Activated CD4-positive, alpha-beta T cell treated with anti-CD3 and anti-CD28 coated beads for 24 hours (primary cell): ENCODE measurements at places on chromosomes 4 and X.

DNA sequence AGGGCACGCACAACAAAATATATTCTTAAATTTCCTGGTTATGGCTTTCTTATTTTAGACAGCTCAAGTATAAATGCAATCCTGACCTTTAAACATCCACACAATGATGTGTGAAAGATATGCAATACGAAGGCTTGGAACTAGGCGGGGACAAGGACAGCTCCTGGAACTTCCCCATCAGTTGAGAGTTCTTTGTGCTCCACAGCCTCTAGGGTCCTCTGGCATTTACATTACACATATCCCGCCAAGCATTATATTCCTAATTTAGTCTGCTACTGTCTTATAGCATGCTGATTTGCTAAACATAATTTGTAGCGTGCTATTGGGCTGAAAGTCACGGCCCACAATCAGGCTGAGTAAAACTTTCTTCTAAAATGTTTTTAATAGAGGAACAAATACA, 74.4 kb downstream of the FTHL17 start:
- no peak for DNase-seq

- no peak for DNase-seq
These were observed 32.4 kb downstream of the KLHL8 start for GRCh38 chr4:87188048-87188447.

- no peak for DNase-seq
These were observed 9.6 kb upstream of the CHRNA9 start for GRCh38 chr4:40325406-40326019.

DNA sequence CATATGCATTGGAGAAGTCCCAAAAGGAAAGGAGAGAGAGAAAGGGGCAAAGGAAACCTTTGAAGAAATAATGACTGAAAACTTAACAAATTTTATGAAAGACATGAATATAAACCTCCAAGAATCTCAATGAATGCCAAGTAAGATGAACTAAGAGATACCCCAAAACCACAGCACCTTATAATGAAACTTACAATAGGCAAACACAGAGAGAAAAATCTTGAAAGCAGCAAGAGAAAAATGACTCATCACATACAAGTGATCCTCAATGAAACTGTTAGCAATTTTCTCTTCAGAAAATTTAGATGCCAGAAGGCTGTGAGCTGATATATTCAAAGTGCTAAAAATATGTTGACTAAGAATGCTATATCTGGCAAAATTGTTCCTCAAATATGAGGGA, 10.1 kb downstream of the SMIM10L2A start:
- no peak for DNase-seq

DNA sequence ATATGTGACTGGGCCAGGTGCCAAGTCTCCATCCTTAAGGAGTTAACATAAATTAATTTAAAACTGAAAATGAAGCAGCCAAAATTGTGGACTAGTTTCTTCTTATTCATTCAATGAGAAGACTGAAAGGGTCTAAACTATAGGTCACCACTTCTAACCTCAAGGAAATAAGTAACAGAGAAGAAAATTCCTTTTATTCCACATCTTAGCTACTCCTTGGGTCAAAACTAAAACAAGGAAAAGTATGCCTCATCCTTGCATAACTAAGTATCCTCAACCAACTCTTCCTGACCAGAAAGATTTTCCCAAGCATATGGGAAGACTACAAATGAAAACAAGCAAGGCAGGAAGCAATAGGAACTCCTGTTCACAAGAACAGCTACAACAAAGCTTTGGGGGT, 71.2 kb downstream of the ZNF827 start:
- no peak for DNase-seq

DNA sequence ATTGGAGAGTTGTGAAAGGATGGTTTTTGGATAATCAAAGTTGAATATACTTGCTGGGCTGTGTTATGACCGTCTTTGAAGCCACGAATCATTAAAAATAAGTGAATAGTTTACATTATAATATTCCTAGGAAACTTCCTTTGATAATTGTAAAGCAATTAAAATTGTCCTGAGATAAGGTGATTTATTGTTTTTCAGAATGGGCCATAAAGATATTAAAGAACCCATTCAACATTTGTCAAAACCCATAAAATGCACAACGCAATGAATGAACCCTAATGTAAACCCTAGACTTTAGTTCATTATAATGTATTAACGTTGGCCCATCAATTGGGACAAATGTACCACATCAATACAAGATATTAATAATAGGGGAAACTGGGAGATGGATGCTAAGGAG, 11.4 kb downstream of the FHL1 start:
- DNase-seq: no peak

GRCh38 chr4:70844180-70844579, 4.5 kb upstream of the GRSF1 start:
- DNase-seq: no peak

DNA sequence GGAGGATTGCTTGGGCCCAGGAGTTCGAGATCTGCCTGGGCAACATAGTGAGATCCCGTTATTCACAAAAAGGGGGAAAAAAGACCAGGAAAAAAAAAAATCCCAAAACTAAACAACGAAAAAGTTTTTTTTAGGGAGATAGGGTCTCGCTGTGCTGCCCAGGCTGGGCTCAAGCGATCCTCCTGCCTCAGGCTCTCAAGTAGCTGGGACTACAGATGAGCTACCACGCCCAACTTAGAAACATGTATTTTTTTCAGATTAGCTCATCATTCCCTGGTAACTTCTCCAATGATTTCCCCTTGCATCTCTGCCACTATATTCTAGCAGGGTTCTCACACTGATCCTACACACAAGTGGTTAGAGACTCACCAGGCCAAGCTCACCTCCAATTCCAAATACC, 24.4 kb upstream of the IRAK1 start:
- DNase-seq: no peak

DNA sequence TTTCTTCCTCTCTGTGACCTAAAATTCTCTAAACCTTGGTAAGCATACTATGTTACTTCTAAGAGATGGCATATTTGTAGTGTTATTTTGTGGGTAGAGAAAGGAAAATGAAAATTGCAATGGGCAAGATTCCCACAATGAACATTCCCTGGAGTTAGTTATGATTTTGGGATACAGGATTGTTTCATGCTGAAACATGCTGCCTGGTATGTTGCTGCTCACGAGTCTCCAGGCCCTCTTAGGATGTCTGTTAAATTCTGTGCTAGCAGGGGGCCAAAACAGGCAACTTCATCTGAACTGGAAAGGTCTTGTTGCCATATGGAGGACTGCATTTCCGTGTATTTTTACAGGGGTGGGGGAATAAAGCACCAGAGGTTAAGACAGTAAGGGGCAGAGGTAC, 18.9 kb upstream of the MSMO1 start:
- no peak for DNase-seq

DNA sequence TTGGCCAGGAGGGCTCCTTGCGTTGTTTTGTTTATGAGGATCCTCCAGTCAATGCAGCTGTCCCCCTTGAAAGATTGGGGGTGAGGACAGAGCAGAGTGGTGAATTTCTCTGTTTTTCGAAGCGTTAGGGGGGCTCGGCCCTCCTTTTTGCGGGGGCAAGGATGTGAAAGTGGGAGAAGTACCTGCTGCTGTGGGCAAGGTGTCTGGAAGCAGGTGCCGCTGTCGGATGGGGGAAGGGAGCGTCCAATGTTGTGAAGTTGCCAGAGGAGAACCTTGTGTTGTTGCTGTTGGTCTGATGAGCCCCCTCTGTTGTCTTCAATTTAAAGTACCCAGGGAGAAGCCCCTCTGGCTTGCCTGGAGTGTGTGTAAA, 613 bp downstream of the GLRB start:
- DNase-seq: no peak

DNA sequence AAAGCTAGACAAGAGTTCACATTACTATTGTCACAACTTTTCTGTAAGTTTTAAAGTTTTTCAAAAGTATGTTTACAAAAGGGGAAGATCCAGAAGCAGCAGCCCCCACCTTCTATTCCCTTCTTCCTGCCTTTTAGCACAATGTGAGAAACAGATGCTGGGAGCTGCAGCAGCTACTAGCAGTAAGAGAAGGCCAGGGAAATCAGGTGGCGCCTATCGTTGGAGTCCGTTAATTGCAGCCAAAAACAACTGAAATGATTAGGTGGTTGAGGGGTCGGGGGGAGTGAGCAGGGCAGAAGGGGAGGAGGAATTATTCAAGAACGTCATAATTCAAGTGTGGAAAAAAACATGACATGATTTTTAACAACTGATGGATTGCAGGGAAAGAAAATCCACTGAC, 27.4 kb downstream of the FRYL start:
- no peak for DNase-seq

GRCh38 chrX:129494887-129495286, 28.4 kb downstream of the SMARCA1 start:
- DNase-seq: no peak

- no peak for DNase-seq
These were observed 62.2 kb upstream of the SPANXD start for GRCh38 chrX:141760761-141761160.

GRCh38 chr4:159185591-159186023, 82.7 kb downstream of the RAPGEF2 start:
- DNase-seq: no peak

GRCh38 chr4:59339631-59340030, 1860.5 kb upstream of the ADGRL3 start:
- no peak for DNase-seq

GRCh38 chrX:69156638-69157037, 8.6 kb downstream of the PJA1 start:
- DNase-seq: no peak

- no peak for DNase-seq
These were observed 56.8 kb upstream of the MSANTD1 start for GRCh38 chr4:3192188-3192587.

DNA sequence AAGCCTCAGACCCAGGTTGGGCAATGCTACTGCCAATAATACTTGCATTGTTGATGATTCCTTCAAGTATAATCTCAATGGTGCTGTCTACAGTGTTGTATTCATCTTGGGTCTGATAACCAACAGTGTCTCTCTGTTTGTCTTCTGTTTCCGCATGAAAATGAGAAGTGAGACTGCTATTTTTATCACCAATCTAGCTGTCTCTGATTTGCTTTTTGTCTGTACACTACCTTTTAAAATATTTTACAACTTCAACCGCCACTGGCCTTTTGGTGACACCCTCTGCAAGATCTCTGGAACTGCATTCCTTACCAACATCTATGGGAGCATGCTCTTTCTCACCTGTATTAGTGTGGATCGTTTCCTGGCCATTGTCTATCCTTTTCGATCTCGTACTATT, 7.4 kb downstream of the LPAR4 start:
- no peak for DNase-seq

- DNase-seq: no peak
These were observed 4.3 kb downstream of the PGRMC1 start for GRCh38 chrX:119240356-119240755.

DNA sequence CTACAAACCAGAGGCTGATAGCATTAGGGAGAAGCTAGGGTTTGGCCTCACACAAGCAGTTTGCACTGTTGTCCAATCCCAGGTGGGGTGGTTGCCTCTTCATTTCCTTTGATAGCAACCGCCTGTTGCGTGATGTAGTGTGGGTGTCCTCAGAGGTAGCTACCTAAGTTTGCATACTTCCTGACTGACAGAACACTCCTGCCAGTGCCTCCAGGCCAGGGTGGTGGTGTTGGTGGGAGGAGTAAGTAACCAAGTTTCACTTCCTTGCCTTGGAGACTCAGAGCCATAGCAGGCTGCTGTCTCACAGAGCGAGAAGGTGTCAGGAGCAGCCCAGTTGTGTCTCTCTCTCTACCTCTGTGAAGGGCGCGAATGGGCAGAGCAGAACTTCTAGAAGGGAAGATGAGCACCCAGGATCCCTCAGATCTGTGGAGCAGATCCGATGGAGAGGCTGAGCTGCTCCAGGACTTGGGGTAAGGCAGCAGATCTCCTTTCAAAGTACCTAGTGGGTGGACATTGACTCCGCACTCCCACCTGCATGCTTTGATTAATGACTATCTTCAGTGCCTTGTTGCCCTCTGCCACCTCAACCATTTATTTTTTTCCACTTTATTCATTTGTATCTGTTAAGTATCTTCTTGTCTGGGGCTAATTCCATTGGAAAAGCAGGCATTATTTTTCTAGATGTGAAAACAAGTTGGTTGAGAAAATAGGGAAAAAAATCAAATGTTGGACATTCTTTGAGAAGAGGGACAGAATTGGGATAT, at the start of gene DAPP1:
Gene DAPP1 (plus strand): TSS at position 283 of the 764 bp plus-strand sequence. CDS start 87 bp downstream, at position 370.
- peak; percentile 56 for DNase-seq

- DNase-seq: no peak
These were observed 1.3 kb downstream of the PRR32 start for GRCh38 chrX:126820700-126821420.

GRCh38 chr4:22071749-22072148, 123.2 kb upstream of the KCNIP4 start:
- DNase-seq: no peak

- no peak for DNase-seq
These were observed 74.1 kb downstream of the EFNB1 start for GRCh38 chrX:68902706-68903504.

GRCh38 chr4:107801766-107802211, 22.9 kb upstream of the SGMS2 start:
- DNase-seq: no peak

GRCh38 chr4:663438-664428, 10.3 kb downstream of the ATP5ME start:
- peak; percentile 57 for DNase-seq

GRCh38 chr4:7291372-7292114, 99.2 kb downstream of the SORCS2 start:
- no peak for DNase-seq

GRCh38 chr4:76003035-76003434, 4.3 kb downstream of the CXCL9 start:
- no peak for DNase-seq

DNA sequence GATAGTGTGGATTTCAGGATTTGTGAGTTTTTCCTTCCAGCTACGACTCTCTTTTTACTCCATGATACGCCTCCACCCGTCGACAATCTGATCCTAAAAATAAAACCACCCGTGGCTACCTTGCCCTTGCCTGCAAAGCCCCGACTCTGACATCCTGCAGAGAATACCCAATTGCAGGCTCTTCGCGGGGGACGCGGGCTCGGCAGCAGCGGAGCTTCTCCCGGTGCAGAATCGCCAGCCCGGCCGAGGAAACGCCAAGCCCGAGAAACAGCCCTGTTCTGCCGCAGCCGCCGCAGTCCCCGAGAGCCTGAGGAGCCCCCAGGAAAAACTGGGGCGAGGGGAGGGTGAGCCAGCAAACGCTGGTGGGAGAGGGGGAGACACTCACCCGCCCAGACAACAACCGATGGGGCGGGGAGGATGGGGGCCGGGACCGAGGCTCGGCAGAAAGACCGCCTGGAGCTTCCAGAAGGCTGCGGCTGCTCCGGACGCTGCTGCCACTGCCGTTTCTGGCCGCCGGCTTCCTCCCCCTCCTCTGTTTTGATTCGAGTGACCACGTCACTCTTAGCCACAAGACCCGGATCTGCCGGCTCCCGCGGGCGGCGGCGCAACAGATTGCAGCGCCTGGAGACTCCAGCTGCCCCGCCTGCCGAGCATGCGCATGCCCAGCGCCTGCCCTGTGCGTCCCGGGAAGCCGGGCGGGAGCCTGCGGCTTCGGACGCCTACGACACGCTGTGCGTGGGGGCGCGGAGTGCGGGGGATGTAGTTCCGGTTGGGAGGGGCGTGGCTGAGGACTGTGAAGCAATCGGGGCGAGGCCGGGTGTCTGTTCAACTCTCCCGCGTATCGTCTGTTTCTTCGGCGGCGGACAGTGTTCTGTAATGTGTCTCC, at the start of gene SMIM14:
Gene SMIM14 (minus strand): TSS at position 512 of the 886 bp plus-strand sequence. CDS start 33,720 bp downstream, outside the sequence.
- peak; percentile 87 for DNase-seq
